ENCODE measurements at places on chromosomes 6 and 20.

DNA sequence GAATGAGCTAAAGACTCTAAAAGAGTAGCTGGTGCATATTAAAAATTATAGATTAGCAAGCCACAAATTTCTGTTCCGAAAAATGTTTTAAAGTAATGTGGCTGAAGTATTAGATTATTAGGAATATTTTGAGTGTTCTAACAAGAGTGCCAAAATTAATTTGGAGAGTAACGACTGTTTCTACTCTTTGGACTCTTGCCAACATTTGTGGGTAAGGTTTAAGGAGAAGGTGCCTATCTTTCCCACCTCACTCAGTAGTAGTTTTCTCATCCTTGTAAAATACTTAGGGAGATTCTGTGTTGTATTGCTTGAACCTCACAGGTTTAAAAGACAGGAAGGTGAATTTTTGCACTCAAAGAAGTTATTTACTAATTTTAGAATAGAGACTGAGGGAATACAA lies 5.0 kb downstream of the HSF2 start:
- no peak for DNase-seq

GRCh38 chr20:59692139-59692538 lies 87.8 kb downstream of the PHACTR3 start:
- DNase-seq: no peak

- DNase-seq: no peak
These were observed 379.4 kb downstream of the TAF4 start for GRCh38 chr20:61686051-61686936.

DNA sequence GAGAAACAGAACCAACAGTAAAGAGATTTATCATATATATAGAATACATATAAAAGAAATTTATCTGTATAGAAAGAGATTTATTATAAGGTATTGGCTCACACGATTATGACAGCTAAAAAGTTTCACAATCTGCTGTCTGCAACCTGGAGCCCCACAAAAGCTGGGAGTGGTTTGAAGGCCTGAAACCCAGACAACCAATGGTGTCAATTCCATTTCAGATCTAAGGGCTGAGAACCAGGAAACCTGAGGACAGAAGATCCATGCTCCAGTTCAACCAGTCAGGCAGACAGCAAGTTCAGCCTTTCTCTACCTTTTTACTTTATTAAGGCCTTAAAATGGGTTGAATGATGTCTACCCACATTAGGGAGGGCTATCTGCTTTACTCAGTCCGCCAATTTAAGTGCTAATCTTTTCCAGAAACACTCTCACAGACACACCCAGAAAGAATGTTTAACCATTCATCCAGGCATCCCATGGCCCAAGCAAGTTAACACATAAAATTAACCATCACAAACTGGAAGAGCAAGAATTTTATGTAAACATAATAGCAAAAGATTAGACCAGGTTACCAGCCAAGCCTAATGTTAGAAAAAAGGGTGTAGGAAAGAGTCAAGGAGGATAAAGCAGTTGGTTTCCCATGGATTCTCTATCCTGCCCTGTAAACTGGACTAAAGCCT lies 170.9 kb downstream of the FUT9 start:
- DNase-seq: no peak

Measured in stimulated activated CD4-positive, alpha-beta T cell treated with anti-CD3 and anti-CD28 coated beads, Interleukin-1b, Interleukin-23, amount 100 ng/mL, for 4 hours (primary cell).